ENCODE measurements at places on chromosomes 5 and 9.

GRCh38 chr9:133119103-133119845 is 1.8 kb downstream of the RALGDS start:
- DNase-seq, result peak; percentile 69

DNA sequence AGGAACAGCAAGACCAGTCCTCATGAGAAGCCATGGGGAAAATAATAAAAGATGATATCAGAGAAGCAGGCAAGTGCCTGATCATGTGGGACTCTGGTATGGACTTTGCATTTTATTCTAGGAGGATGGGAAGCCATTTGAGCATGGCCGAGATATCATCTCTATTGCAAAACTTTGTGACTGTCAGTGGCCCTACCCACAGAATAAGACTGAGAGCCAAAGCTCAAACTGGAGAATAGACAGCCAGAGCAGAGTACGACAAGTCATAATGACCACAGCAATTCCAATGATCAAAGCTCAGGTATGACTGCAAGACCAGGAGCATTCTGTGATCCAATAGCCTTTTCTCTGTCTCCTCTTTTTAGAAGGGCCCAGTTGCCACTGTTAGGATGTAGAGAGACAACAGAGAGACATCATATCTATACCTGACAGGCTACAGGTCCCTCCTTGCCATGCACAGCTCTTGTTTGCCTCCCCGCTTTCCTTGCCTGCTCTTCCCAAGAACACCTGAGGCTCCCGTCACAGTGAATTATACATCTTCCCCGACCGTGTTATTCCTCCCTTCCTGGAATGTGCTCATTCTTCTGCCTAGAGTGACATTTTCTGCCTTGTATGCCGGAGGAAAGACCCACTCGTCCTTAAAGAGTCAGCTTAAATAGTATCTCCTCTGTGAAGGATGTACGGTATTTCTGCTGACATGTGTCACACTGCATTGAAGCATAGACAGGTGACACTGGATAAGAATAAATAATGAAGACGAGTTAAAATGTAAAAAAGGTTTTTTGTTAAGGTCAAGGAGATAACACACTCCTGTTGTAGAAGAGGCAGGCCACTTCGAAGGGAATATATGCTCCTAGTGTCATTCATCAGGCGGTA is 248.7 kb upstream of the MAP3K1 start:
- no peak for DNase-seq

DNA sequence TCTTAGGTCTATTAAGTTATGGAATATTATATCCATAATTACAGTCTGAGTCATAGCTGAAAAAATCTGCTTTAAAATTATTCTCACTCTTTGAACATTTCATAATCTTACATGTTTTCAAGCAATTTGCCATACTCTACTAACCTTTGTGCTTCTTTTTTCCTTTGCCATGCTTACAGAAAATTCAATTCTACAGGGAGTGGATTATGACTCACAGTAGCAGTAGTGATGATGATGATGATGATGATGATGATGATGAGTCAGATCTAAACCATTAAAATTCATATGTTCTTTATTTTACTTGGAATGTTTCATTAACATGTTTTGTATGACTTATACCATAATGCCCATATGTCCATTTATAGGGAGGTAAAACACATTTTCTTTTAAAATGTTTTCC is 207.1 kb downstream of the VPS13A start:
- no peak for DNase-seq

- DNase-seq, result no peak
Measured at GRCh38 chr5:95901676-95902627, 59.7 kb downstream of the ELL2 start.

DNA sequence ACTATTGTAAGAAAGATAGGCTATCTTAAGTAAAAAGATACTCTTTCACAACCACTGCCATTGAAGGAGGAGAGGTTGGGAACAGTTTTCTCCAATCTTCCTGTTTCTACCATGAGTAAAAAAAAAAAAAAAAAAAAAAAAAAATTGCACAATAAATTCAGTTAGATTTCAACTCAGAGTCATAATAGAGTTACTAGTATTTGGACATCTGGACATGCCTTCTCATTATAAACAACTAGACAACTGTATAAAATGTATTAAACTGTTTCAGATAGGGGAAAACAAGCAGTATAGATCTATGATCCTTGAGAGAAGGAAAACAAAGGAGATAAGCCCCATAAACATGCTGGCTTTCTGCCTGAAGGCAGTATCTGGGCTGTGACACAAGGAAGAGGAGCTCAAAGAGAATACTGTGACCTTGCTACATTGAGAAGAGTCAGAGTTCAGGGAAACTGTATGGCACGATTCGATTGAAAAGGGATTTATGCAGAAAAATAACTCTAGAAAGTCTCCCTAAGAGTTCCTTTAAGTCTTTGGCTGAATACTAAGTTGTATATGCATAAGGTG is 249.2 kb upstream of the POU5F2 start:
- no peak for DNase-seq

DNA sequence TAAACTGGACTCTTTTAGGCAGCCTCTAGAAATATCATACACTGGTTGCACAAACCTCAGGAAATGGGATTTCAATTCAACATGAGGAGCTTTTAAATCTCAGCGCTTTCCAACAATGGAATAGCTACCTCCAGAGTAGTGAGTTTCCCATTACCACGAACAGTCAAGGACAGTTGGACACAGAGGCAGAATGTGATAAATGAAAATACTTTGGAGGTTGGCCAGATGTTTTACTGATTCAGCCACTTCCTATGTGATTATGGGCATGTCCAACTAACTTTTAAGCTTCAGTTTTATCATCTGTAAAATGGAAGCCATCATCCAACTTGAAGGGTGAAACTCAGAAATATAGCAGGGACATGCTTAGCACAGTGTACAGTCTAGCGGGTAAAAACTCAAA is 2.1 kb downstream of the FBXW2 start:
- no peak for DNase-seq

GRCh38 chr5:58187432-58188261 is 272.2 kb downstream of the PLK2 start:
- DNase-seq, result no peak

GRCh38 chr5:180950291-180950949 is 38.2 kb upstream of the BTNL3 start:
- no peak for DNase-seq

DNA sequence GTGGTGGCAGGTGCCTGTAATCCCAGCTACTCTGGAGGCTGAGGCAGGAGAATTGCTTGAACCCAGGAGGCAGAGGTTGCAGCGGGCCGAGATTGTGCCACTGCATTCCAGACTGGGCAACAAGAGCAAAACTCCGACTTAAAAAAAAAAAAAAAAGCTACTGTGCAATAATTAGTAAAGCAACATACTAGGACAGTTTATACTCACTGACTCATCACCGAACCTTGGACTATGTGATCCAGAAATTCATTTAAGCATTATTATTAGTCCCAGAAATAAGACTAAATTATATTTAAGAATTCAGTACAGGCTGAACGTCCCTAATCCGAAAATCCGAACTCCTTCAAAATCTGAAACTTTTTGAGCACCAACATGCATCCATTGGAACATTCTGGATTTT is 37.8 kb downstream of the GOLPH3 start:
- no peak for DNase-seq

- no peak for DNase-seq
Measured at GRCh38 chr5:148923023-148923422, 96.6 kb downstream of the ADRB2 start.

- DNase-seq, result no peak
Measured at GRCh38 chr5:17425385-17426070, 72.5 kb upstream of the TAF11L2 start.

- DNase-seq, result no peak
Measured at GRCh38 chr5:42718591-42718990, 38.0 kb upstream of the CCDC152 start.

- DNase-seq, result no peak
Measured at GRCh38 chr9:92642564-92642963, 27.4 kb downstream of the IPPK start.

GRCh38 chr9:69299315-69299714 is 25.7 kb upstream of the ENTREP1 start:
- no peak for DNase-seq

- no peak for DNase-seq
Measured at GRCh38 chr5:143011585-143011984, 241.4 kb downstream of the ARHGAP26 start.

- no peak for DNase-seq
Measured at GRCh38 chr9:16202221-16202620, 649.4 kb downstream of the CCDC171 start.

GRCh38 chr5:67221487-67222242 is 25.1 kb upstream of the CD180 start:
- DNase-seq, result no peak

GRCh38 chr5:103410172-103410571 is 151.6 kb downstream of the MACIR start:
- no peak for DNase-seq

GRCh38 chr5:141039517-141039916 is 11.7 kb upstream of the PCDHB1 start:
- DNase-seq, result no peak

DNA sequence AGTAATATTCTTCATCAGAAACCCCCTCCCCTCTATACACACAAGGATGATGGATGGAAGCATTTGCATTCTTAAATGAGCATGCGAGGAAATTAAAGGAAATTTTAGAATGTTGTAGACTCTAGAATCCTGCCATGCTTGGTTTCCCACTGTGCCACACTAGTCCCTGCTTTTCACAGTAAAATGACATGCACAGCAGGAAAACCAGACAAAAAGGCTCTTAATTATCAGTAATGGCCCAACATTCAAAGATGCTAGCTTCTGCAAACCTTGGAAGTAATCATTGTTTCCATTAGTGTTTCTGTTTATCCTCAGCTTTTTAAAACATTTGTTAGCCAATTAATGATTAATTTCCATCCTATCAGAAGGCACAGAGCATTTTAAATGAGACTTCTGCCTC is 255.8 kb downstream of the SLCO4C1 start:
- DNase-seq, result no peak

- no peak for DNase-seq
Measured at GRCh38 chr5:72179816-72180440, 72.7 kb downstream of the MAP1B start.

DNA sequence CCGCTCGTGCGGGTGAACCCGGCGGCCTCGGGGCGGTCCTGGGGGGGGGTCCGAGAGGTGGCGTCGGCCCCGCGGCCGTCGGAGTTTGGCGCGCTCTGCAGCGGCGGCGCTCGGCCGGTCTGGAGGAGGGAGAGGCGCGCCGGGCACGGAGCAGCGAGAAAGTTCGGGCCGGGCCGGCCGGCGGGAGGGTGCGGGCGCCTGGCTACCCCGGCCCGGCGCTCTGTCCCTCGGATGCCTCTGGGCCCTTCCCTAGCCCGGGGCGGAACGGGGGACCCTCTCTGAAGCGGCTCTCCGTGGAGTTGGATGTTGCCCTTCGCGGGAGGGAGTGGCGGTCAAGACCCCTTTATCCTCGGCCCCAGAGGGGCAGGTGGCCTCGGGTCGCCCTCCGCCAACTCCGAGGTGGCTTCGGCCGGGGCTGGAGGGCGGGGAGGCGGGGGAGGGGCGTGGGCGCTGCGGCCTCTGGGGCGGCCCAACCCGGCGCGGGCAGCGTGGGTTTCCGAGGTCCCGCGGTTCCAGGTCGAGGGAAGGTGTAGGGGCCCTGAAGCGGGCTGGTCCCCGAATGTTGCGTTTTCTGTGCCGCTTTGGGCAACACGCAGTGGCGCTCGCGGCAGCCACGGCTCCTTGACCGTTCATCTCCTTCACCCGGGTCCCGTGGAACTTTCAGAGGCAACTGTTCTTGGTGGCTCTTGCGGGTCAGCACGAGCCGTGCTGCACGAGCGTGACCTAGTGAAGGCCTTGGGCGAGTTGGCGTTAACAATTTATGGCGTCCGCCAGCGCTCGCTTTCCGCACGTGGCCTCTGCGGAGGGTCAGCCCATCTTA is 290.5 kb downstream of the DOCK8 start:
- peak; percentile 65 for DNase-seq

DNA sequence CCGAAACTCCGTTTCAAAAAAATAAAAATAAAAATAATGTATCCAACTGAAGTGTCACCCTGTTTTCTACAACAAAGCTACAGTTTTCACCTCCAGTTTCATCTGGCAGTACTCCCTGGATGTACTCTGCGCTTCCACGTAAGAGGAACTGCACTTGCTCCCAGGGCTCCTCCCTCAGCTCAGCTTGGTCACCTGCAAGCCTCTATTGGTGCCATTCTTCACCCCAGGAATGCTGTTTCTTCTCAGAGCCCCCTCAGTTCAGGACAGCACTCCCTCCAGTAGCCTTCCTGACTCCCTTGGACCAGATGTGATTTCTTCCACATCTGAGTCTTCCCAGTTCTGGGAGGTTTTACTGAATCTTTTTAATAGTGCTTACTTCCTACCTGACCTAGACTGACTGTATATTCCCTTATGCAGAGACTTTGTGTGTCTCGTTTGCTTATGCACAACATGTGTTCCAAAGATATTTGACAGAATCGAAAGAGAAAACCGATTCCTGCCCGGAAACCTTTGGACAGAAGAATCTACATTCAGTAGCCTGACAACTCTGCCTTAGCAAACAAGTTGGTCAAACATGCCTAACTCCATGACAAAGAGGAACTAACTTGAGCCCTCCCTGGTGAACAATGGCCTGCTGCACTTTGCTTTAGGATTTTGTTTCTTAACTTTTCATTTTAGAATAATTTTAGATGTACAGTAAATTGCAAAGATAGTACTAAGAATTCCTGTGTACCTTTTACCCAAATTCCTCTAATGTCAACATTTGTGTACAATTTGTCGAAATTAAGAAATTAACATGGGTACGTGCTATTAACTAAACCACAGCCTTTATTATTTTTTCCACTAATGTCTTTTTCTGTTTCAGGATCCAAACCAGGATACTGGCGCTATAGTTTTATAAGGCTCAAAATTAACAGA is 814 bp downstream of the CCDC125 start:
- DNase-seq, result no peak

DNA sequence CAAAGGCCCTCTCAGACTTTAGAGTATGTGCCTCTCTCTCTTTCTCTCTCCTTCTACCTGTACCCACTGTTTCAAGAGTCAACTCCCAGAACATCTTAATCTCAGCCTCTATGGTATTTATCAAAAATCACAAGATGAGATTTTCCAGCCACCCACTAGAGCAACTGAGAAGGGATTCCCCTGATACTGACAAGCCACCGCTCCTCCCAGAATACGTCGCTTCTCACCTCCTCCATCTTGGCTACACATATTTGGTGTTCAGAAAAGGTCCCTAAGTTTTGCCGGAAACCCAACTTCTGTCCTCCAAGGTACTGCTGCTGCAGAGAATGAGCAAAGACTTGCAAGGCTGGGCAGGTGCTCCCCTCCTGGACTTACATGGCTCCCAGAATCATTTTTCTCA is 6.1 kb downstream of the GARIN3 start:
- DNase-seq, result no peak

- peak; percentile 76 for DNase-seq
Measured at GRCh38 chr5:65809817-65810531, 88.0 kb downstream of the NLN start.

GRCh38 chr5:180340856-180341255 is 12.3 kb downstream of the GFPT2 start:
- DNase-seq, result no peak

- DNase-seq, result no peak
Measured at GRCh38 chr5:51621156-51621555, 237.9 kb downstream of the ISL1 start.

DNA sequence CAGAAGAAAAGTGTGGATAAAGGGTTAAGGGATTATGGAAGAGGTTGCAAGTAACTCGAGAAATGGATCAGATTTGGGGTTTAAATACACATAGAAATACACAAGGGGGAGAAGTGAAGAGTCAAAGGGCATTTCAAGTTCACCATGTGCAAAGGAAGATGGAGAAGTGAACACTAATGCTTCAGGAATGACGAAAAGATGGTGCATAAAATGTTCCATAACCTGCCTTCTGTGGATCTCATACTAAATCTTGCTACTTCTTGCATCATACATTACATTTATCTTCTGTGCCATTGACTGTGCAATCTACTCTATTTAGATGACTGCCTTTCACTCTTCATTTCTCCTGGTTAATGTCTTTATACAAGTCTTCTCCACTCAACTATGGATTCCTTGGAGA is 5.7 kb upstream of the SMC2 start:
- no peak for DNase-seq
